ENCODE measurements at places on chromosomes 11 and 22. TPM values are rescaled to one million over a fixed set of nuclear protein-coding genes. Genes with fewer than 3 reads are reported as not detected.

Gene RAB39A
- total RNA-seq, result 2.0 TPM

DNA sequence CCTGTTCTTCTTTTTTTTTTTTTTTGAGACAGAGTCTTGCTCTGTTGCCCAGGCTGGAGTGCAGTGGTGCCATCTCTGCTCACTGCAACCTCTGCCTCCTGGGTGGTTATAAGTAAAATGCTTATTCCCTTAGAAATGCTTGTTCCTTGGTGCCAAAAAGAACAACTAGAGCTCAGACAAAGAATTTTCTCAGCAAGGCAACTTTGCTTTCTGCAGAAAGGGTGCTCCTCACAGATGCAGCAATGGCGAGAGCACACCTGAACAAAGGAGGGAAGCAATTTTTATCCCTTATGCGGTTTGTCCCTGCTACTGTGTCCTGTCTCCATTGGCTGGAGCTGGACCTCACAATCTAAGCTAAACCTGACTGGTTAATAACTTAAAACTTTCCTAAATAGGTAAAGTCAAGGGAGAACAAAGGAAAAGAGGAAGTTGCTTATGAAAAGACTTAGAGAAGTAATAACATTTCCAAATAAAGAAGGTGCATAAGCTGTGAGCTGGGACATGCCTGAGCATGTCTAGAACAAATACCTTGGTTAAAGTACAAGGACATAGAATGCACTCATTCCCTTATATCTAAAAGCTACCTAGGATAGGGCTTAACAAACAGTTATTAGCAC is 90.0 kb upstream of the PRR5 start:
- no peak overlapping the region for H3K4me3 ChIP-seq
- no peak overlapping the region for H3K27ac ChIP-seq
- no peaks in the 10 kb centered on the region for H3K4me1 ChIP-seq
- H3K36me3 ChIP-seq, result no peaks in the 10 kb centered on the region
- H3K27me3 ChIP-seq, result peaks cover 2% of the 10 kb centered on the region

- no peak overlapping the region for H3K27ac ChIP-seq
- no peak overlapping the region for H3K4me3 ChIP-seq
- H3K4me1 ChIP-seq, result no peaks in the 10 kb centered on the region
- no peaks in the 10 kb centered on the region for H3K36me3 ChIP-seq
Measured at GRCh38 chr22:33006220-33006954, 51.8 kb downstream of the SYN3 start.

GRCh38 chr22:44160421-44160820 is 20.3 kb upstream of the PARVG start:
- H3K27ac ChIP-seq, result no peak overlapping the region
- no peaks in the 10 kb centered on the region for H3K27me3 ChIP-seq
- no peak overlapping the region for H3K4me3 ChIP-seq

- no peaks in the 10 kb centered on the region for H3K4me1 ChIP-seq
- peaks cover 12% of the 10 kb centered on the region for H3K36me3 ChIP-seq
- H3K27me3 ChIP-seq, result no peaks in the 10 kb centered on the region
- H3K4me3 ChIP-seq, result no peak overlapping the region
- DNase-seq, result no peak
Measured at GRCh38 chr11:62132191-62132590, 8.4 kb downstream of the INCENP start.

Gene HOATZ
- total RNA-seq, result not detected

Gene RHOD
- total RNA-seq, result 16.7 TPM

DNA sequence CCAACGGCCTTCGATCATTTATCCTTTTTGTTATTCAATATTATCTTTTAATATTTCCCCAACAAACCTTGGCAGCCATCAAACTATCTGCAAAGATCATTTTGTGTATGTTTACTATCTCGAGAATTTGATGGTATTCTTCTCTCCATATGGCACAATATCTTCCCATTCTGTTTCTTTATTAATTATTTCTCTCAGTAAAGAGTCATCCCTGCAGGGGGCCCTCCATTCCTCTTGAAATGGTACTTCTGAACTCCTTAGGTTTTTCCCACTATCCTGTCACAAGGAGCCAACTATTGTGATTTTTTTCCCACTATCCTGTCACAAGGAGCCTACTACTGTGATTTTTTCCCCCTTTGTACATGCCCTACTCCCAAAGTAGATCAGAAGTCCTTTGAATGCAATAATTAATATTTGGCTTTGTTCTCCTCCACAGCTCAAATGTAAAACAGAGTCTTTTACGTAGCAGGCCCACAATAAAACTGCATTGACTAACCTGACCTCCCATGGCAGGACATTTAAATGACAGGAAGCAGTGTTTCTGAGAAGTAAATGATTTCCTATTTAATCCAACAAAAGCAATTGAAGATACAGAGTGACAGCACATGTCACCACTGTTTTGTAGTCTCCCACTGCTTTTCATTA is 43.3 kb downstream of the PDGFD start:
- no peaks in the 10 kb centered on the region for H3K36me3 ChIP-seq
- H3K27ac ChIP-seq, result no peak overlapping the region
- H3K4me3 ChIP-seq, result no peak overlapping the region
- H3K27me3 ChIP-seq, result no peaks in the 10 kb centered on the region
- no peaks in the 10 kb centered on the region for H3K4me1 ChIP-seq
- no peak for DNase-seq

DNA sequence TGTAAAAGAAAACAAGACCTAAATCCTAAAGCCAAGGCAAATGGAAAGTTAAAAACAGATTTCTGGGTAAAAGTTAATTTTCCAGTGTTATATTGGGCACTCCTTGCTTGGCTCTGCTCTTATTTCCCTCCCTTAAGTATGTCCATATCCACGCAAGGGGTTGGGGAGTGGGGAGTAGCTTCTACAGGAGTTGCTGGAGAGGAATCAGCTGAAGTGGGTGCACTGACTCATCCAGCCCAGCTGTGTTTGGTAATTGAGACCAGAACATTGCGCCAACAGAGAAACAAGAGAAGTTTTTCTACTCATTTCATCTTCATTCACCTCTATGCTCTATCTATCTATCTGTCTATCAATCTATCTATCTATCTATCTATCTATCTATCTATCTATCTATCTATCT is 298.4 kb upstream of the PDGFD start:
- no peaks in the 10 kb centered on the region for H3K4me1 ChIP-seq
- H3K27ac ChIP-seq, result no peak overlapping the region
- H3K4me3 ChIP-seq, result no peak overlapping the region
- H3K27me3 ChIP-seq, result no peaks in the 10 kb centered on the region
- no peak for DNase-seq
- H3K36me3 ChIP-seq, result no peaks in the 10 kb centered on the region

GRCh38 chr11:106856566-106856965 is 161.7 kb downstream of the GUCY1A2 start:
- H3K4me3 ChIP-seq, result no peak overlapping the region
- no peaks in the 10 kb centered on the region for H3K4me1 ChIP-seq
- H3K27ac ChIP-seq, result no peak overlapping the region
- no peaks in the 10 kb centered on the region for H3K27me3 ChIP-seq
- no peaks in the 10 kb centered on the region for H3K36me3 ChIP-seq
- DNase-seq, result no peak

DNA sequence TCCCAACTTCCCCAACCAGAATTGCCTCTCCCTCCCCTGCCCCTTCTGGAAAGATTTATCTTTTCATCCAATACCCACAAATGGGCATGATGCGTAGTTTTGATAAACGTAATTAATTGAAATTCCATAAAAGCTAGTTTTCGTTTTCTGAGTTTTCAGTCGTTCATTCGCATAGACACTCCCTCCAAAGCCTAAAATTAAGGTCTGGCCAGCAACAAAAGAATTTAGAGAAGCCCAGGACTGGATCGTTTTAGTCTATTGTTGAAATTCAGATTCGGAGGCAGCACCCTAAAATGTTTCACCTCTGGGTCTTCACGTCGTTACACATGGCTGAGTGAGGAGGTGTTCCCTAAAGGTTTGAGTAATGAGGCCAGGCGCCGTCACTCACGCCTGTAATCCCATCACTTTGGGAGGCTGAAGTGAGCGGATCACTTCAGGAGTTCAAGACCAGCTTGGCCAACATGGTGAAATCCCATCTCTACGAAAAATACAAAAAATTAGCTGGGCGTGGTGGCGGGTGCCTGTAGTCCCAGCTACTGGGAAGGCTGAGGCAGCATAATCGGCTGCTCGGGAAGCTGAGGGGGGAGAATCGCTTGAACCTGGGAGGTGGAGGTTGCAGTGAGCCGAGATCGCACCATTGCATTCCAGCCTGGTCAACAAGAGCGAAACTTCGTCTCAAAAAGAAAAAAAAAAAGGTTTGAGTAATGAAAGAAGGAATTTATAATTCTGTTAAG is 589 bp upstream of the NDUFC2 start:
- H3K27me3 ChIP-seq, result no peaks in the 10 kb centered on the region
- H3K4me1 ChIP-seq, result peaks cover 31% of the 10 kb centered on the region
- no peaks in the 10 kb centered on the region for H3K36me3 ChIP-seq

Gene OR10V1
- not detected for total RNA-seq
